ENCODE measurements at places on chromosomes 2 and 18. TPM values are rescaled to one million over a fixed set of nuclear protein-coding genes. Genes with fewer than 3 reads are reported as not detected.

GRCh38 chr2:199460101-199460671 lies 2.4 kb upstream of the SATB2 start:
- H3K4me3 ChIP-seq, result peak overlapping the region; percentile 99
- no peak for DNase-seq
- H3K4me1 ChIP-seq, result peaks cover 23% of the 10 kb centered on the region

GRCh38 chr2:3128786-3129185 lies 248.8 kb downstream of the EIPR1 start:
- H3K27ac ChIP-seq, result no peak overlapping the region
- no peak for DNase-seq
- H3K27me3 ChIP-seq, result no peaks in the 10 kb centered on the region

GRCh38 chr2:194205568-194206227 lies 1451.3 kb upstream of the SLC39A10 start:
- no peaks in the 10 kb centered on the region for H3K36me3 ChIP-seq
- no peaks in the 10 kb centered on the region for H3K27me3 ChIP-seq
- H3K27ac ChIP-seq, result no peak overlapping the region
- H3K4me3 ChIP-seq, result no peak overlapping the region

DYSF gene
- 1.9 TPM for total RNA-seq

B4GALT6 gene
- 0.25 TPM for total RNA-seq

HRH4 gene
- 0.43 TPM for total RNA-seq

Measured in T-cell (primary cell).